Right cardiac atrium (tissue), 5 donors: ENCODE measurements at places on chromosomes 13 and 19. TPM values are rescaled to one million over a fixed set of nuclear protein-coding genes. Genes with fewer than 3 reads are reported as not detected.

PSPN gene
- polyA plus RNA-seq: 0.50 TPM

APOE gene
- 109 TPM for polyA plus RNA-seq

GJB6 gene
- 0.05 TPM for polyA plus RNA-seq

C19orf73 gene
- polyA plus RNA-seq: 3.3 TPM

LENG9 gene
- polyA plus RNA-seq: 2.3 TPM

CYP4F12 gene
- 6.3 TPM for polyA plus RNA-seq

LIM2 gene
- polyA plus RNA-seq: not detected

PEG3 gene
- 3.1 TPM for polyA plus RNA-seq

JOSD2 gene
- 55.2 TPM for polyA plus RNA-seq

NLRP11 gene
- polyA plus RNA-seq: not detected

COMP gene
- polyA plus RNA-seq: 2.2 TPM

PDX1 gene
- polyA plus RNA-seq: not detected

MBD3L2 gene
- polyA plus RNA-seq: not detected
